ENCODE measurements at places on chromosomes 5 and 9. TPM values are rescaled to one million over a fixed set of nuclear protein-coding genes. Genes with fewer than 3 reads are reported as not detected.

Gene TCF7
- total RNA-seq = 0.19 TPM

Gene WNT8A
- total RNA-seq = not detected

Gene MAMDC2
- total RNA-seq = 6.7 TPM

Gene MYOT
- not detected for total RNA-seq

Gene SPINK7
- total RNA-seq = not detected

Gene CCDC180
- 0.37 TPM for total RNA-seq

Gene GPRIN1
- total RNA-seq = 8.7 TPM

Gene GARIN3
- total RNA-seq = not detected

Gene ABCA1
- total RNA-seq = 35.7 TPM

Gene TMC1
- 0.74 TPM for total RNA-seq

GRCh38 chr5:13994621-13995253 lies 50.2 kb upstream of the DNAH5 start:
- no peak for DNase-seq

DNA sequence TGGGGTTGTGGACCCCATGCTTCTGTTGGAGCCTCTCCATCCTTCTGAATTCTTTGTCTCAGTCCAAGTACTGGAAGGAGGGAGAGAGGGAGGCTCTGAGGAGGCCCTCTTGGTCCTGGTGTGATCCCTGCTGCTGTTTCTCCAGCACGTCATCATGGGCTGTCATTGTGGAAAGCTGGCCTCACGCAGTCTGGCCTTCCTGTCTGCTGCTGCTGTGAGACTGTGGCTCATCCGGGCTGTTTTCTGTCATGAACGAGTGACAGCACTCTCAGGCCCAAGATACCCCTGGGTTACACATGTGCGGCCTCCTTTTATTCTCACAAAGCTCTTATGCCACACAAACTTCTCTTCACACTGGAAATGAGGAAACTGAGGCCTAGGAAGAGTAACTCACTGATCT lies 499.3 kb downstream of the CCDC171 start:
- DNase-seq = no peak

GRCh38 chr9:81597419-81598122 lies 91.8 kb downstream of the TLE1 start:
- no peak for DNase-seq

GRCh38 chr5:179801304-179802206 lies 5.1 kb downstream of the MGAT4B start:
- peak; percentile 79 for DNase-seq

DNA sequence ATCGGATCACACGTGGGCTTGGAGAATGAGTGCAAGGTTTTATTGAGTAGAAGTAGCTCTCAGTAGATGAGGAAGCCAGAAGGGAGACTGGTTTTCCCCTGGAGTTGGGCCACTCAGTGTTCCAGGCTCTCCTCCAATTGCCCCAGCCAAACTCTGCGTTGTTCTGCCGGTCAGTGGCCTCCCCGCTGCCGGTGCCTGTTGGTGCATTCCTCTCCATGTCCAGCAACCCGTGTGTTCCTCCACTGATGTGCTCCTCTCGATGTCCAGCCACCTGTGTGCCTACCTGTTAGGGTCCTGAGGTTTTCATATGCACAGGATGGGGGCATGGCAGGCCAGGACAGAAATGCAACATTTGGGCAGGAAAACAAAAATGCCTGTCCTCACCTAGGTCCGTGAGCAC lies 888.0 kb upstream of the PTPRD start:
- DNase-seq = no peak

DNA sequence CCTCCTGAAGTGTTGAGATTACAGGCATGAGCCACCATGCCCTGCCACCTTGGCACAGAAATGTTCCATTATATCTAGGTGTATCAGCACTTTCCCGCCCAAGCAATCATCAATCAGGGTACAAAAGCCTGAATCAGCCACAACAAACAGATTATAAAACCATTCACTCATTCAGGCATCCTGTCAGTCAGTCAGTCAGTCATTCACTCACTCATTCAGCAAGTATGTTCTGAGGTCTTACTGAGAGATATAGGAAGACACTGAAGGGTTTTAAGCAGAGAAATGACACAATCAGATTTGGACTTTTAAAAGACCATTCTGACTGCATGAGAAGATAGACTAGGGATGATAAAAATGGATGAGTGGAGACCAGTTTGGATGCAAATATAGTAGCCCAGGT lies 13.1 kb downstream of the PSMD5 start:
- no peak for DNase-seq

GRCh38 chr5:476102-476813 lies 33.3 kb downstream of the EXOC3 start:
- DNase-seq = no peak

GRCh38 chr9:129868872-129869486 lies 33.7 kb downstream of the USP20 start:
- no peak for DNase-seq

DNA sequence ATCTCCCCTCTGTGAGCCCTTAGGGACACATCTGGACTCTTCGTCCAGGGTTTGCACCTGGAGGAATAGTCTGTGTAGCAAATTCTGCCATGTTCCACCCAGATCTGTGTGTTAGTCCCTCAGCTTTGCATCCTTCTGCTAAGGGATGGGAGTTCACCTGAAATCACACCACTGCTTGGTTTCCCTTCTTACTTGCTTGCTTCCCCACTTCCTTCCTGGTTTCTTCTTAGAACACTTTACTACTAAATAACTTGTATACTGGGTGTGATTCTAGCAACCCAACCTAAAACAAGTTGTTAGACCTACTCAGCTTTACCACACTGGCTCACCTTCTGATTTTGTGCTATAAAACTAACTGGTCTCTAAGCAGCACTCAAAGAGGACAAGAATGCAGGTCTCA lies 202.6 kb upstream of the MAP3K1 start:
- DNase-seq = no peak

GRCh38 chr5:155193029-155193428 lies 179.5 kb downstream of the KIF4B start:
- no peak for DNase-seq

- DNase-seq = no peak
Measured at GRCh38 chr9:113477058-113477457, 13.5 kb downstream of the RGS3 start.

DNA sequence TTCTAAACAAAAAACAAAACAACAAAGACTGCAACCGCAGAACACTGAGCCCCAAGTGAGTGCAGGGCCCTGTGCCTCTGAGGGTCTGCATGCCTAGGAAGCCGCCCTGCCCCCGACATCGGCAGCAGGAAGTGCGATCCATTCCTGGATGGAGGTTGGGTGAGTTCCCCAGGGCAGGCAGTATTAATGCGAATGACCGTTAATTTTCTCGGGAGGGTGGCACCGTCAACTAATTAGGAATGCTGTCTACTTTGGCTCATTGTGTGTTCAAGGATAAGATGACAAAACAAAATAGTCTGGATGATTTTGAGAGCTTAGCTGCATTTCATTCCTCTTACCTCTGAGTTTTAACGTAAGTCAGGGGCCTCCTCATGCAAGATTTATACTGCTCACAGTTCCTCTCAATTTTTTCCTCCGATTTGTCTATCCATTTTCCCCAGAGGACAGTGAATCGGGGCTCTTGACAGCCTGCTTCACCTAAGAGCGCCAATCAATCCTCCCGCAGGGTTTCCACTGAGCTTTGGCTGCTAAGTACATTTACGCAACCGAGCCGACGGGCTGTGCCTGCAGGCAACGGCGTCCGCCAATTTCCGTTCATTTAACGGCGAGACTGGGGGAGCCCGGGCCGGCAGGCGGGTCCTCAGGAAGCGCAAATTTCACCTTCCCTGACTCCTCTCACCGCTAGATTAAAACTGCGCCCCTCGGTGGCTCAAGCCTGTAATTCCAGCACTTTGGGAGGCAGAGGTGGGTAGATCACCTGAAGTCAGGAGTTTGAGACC lies 2.9 kb upstream of the NXNL2 start:
- DNase-seq = peak; percentile 50

GRCh38 chr9:72931437-72931836 lies 21.4 kb downstream of the ALDH1A1 start:
- DNase-seq = no peak

DNA sequence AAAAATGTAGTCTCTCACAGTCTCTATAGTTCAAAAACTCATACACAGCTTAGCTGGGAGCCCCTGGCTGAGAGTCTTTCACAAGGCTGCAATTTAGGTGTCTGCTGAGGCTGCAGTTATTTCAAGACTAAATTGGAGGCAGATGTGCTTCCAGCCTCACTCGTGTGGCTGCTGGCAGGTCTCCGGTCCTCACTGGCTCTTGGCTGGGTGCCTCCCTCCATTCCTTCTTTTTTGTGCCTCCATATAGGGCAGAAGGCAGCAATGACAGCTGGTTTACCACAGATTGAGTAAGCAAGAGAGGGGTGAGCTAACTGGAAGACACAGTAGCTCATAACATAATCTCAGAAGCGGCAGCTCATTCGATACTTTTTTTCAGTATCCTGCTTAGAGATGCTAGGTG lies 2167.7 kb upstream of the WWC1 start:
- no peak for DNase-seq

DNA sequence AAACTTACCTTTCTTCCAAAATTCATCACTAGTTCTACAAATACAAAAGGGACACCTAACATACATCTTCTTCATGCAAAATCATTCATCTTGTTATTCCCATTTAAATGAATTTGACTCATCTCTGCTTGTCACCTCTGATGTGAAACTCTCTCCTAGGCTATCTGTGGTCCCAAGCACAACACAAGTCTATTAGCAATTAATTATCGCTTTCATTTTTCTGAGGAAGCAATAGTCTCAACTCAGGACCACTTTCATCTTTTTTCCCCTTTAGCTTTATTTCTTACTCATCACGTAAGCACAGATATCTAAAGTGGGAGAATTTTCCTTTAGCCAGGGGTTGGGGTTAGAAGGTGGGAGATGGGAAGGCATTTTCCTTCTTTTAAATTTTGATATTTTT lies 131.9 kb downstream of the ST8SIA4 start:
- DNase-seq = no peak

DNA sequence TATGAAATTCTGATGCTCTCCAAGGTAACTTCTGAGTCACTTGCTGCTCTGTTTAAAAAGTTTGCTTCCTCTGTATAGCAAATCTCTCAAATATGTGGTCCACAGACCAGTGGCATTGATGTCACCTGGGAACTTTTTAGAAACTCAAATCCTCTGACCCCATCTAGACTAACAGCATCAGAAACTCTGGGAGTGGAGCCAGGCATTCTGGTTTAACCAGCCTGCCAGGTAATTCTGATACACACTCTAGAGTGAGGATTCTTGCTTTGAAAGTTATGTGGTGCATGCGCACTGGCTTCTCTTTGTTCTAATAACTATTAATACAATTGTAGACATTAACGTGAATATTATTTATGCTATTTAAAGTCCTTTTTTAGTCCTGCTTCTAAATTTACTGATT lies 298.1 kb downstream of the SLF1 start:
- no peak for DNase-seq

GRCh38 chr9:133726401-133727276 lies 11.5 kb downstream of the SARDH start:
- peak; percentile 66 for DNase-seq

- no peak for DNase-seq
Measured at GRCh38 chr5:1156033-1156753, 44.3 kb upstream of the SLC12A7 start.

- no peak for DNase-seq
Measured at GRCh38 chr9:99030610-99031109, 74.3 kb upstream of the TGFBR1 start.

GRCh38 chr5:141870871-141871270 lies 7.3 kb downstream of the PCDH1 start:
- peak; percentile 76 for DNase-seq

DNA sequence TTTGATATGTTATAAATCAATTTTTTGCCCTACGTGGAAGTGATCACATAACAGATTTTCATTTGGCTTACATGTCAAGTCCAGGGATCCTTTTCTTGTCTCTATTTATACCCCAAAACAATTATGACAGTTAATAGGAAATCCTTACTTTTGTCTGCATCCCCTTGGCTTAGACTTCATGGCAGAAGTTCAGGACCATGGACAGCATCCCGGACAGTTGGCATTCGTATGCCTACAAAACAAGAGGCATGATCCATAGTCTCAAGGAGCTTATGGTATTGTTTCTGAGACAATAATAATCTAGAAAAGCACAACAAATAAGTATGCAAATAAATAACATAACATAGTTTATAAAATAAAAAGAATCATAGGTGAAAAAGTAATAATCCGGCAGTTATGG lies 214.3 kb upstream of the GRIA1 start:
- peak; percentile 27 for DNase-seq

DNA sequence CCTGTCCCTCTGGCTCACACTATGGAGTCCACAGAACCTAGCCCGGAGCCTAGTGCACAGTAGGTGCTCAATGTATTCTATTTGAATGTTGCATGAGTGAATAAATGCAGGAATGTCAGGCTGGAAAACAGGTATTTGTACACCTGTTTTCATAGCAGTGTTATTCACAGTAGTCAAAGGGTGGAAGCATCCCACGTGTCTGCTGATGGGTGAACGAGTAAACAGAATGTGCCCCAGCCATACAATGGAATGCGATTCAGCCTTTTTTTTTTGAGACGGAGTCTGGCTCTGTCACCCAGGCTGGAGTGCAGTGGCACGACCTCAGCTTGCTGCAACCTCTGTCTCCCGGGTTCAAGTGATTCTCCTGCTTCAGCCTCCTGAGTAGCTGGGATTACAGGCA lies 31.5 kb upstream of the IER5L start:
- no peak for DNase-seq

DNA sequence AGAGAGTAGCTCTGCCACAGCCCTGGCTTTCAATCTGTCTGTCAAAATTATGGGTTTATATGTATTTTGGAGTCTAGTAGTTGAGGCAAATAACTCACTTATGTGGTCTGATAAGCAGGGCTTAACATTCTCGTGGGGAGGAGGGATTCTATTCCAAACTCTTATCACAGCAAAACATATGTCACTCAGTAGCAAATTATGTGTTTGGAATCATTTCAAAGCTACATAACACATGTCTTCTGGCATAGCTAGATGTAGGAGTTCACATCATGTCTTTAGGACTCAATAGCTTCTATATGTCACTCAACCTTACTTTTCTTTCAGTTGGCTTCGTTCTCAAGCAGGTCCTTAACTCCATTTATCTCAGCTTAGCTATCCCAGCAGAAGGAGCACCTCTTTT lies 144.5 kb upstream of the SEMA6A start:
- no peak for DNase-seq

DNA sequence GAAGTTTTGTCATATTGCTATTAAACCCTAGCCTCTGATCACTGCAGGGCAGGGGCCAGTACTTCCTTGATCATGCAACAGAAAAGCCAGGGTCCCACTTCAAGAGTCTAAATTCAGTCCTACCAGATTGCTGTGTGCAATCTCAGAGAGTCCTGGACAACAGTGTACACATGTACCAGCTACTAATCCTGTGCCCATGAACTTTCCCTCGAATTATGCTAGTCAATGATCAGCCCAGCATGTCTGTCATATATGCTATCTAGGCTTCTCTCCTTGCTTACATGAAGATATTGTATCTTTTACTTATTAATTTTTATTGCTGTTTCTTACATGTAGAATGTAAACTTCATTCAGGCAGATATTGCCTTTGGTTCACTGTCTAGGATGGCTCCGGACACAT lies 367.0 kb downstream of the NTRK2 start:
- DNase-seq = no peak

All from dermis blood vessel endothelial cell (primary cell).